Endothelial cell (in vitro differentiated cells): ENCODE measurements at places on chromosomes 12 and 14.
A peak's percentile ranks its signal among the peaks of the same experiment; 100 is the strongest.

GRCh38 chr14:54493293-54493692, 4.5 kb upstream of the GMFB start:
- DNase-seq = peak; percentile 32

- DNase-seq = no peak
Observed at GRCh38 chr12:78628491-78629100, 236.0 kb upstream of the SYT1 start.

DNA sequence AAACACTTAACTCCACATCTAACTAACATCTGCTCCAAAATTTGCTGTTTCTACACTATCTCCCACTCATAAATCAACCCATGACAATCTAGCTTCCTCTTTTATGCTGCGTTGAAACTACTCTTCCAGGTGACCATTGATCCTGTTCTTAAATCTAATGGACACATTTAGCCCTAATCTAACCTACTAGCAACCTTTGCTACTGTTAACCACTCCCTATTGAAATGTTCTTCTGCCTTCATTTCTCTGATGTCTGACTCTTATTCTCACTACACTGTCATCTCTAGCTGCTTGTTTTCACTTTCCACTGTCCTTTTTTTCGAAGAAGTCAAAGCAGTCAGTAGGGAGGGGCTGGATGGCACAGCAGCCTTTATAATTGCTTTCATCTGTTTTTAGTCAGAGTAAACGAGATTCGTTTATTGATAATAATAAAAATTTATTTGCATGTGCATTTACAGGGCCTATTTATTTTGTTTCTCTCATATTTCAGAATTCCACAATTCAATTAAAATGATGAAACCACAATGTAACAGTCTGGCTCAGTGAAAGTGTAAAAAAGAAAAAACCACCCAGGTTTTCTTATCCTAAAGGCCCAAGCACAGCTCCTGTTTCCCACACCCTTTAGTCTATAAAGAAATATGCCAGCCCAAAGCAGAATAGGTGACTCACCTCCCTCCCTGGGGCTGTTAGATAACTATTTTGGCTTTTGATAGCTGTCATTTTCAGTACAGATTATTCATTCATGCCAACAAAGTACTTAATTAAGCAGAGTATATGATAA, 44.9 kb downstream of the ATP2B1 start:
- no peak for DNase-seq

- DNase-seq = no peak
Observed at GRCh38 chr12:55717011-55718007, 1.5 kb downstream of the BLOC1S1 start.

GRCh38 chr14:80477388-80478160, 266.3 kb upstream of the DIO2 start:
- no peak for DNase-seq

GRCh38 chr12:65557438-65558181, 266.7 kb upstream of the HMGA2 start:
- DNase-seq = no peak

DNA sequence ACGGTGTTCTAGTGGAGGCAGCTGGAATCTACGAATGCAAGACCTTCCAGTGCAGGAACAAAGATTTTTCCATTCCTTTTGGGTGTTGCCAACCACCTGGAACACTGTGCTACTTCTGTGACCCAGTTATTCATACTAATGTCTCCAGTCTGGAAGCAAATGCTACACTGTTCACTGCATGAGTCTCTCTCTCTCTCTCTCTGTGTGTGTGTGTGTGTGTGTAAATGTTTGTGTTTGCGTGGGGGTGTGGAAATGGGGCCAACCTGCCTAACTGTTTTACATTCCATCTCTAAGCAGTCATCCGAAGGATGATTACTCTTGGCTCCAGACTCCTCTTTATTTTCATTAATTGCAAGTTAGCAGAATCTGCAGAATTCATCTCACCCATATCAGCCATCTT, 29.9 kb upstream of the YBX3 start:
- DNase-seq = no peak

GRCh38 chr14:59358102-59358501, 107.1 kb downstream of the GPR135 start:
- DNase-seq = no peak

- no peak for DNase-seq
Observed at GRCh38 chr12:96482086-96482485, 7.3 kb upstream of the CFAP54 start.

DNA sequence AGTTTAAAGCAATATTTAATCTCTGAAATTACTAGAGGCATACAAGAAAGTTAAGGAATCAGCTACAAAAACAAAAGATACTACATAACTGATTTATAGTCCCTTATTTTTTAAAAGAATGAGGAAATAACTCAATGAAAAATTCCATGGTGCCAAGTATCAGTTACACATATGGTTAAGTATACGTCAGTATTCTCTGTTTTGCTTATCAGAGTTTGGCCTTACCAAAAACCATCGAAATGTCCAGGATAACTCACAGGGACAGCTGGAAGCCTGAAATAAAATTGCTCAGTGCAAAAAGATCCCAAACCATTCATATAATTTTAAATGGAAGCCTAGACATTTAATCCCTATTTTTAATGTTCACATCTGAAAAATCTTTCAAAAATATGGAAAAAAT, 3.6 kb downstream of the CFL2 start:
- DNase-seq = no peak

- DNase-seq = peak; percentile 84
Observed at GRCh38 chr12:57175428-57176138, 28.2 kb upstream of the LRP1-AS start.

DNA sequence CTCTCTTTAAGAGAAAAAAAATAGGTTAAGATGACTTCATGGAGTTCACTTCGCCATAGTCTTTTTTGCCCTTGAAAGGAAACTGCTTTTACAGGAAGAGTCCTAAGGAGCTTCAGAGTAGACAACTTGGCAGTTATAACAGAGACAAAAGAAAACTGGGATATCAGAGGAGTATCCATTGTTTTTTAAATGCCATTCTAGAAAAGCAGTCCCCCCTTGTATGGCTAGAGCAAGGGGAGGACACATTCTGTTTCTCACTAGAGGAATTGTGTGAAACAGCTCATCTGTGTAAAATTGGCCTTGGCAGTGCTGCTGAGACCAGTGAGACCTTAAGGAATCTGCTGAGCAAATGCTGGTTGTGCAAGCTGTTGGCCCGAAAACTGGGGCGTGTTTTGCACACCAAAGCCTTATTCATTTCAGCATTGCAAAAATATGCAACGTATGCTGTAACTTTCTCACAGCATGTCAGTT, 128.0 kb downstream of the GPR135 start:
- no peak for DNase-seq

GRCh38 chr12:124506145-124506831, 61.1 kb downstream of the NCOR2 start:
- DNase-seq = no peak

DNA sequence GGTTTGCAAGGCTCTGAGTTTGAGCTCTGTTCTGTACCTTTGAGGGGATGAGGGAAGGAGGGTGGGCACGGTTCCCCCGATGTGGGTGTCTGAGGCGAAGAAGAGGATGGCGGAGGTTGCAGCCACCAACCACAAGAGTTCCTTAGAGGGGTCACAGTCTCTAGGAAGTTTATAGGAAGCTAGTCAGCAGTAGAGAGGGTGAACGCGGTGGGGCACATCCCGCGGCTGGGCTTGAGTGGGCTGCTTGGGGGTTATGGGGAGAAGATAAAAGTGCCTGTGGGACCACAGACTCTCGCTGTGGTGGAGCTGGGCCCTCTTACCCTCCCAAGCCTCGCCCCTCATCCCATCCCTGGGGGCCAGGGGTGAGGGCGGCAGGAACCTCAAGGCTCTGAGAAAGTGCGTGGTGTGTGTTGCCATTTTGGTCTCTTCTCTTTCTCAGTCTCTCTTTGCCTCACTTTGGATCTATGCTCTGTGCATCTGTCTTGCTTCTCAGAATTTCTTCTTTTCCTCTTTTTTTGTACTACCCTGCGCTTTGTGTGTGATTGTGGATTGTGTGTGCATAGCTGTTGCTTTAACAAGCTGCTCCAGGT, 2.7 kb downstream of the CD4 start:
- no peak for DNase-seq

DNA sequence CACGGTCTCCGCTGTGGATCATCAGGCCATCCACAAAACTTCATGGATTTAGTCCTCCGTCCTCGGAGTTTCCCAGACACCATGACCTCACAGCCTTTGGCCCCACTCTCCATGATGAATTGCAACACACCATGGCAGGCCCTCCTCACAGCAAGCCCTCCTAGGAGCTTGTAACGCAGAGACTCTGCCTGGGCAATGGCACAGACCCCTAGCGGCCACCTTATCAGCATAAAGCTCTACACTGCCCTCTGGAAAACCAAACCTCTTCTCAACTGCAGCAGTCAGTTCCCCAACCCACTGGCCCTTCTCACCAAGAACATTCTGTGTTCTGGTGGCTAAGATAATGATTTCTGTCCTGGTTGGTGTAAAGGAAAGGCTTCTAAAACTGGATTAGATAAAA, 238.4 kb upstream of the USP15 start:
- DNase-seq = no peak

DNA sequence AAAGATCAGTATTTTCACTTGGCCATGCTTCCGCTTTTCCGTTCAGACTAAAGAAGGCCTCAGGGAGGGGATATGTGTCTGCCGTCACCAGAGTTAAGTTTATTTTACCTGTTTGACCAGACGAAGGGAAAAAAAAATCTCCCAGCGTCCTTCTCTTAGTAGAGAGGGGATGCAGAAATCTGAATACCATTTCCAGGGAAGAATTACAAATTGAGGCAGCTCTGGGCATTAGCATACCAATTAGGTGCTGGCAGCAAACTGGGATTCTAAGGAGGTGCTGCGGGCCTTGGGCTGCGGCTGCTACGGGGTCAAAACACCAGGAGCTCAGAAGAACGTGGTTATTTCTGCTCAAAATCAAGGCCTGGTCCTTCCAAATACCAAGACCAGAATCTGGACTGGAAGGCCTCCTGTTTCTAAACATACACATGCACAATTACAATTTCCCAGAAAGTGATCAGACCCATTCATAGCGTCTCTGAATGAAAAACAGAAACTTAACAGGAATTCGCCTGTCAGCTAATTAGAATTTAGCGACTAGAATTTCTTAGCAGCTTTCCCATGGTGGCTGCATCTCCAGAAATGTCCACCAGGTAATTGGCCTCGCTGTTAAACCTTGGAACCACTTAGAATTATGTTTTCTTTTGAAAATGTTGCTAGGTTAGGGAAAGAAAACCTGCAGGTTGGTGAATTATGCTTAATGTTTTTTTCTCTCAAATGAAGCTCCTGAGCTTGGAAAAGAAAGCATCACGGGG, 617.0 kb downstream of the VRK1 start:
- DNase-seq = peak; percentile 10

DNA sequence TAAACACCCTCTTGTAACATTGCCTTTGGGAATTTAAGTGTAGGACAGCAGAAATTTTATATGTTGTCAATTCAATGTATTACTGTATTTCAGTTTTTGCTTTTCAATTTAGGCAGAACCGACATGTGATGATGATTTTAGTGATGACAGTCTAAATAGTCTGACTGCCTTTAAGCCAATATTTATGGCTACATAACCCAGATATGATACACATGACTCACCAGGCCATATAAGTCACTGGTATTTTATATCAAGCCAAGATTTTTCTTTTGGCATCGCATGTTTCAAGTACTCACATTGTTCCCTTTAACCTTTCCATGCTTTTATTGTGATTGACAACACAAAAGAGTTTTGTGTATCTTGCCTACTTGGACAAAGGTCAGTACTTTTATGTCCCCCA, 13.6 kb upstream of the PPM1A start:
- DNase-seq = no peak

DNA sequence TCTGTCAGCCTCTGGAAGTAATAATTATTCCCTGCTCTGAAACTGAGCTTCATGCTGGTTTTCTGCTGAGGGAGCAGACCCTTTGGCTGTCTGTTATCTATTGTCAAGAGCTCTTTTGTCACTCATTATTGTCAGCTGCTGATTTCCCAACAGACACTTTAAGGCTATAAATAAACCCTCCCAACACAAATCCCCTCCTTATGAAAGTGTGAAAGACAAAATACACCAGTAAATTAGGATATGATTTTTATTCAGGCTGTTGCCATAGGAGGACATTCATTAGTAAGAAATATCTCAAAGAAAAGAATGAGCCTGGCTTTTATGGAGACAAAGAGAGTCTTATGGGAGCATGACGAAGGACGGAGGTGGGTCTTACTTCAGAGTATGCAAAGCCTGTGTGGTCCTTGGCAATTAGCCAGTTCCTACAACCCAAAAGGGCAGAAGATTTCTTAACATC, 180.8 kb downstream of the CRADD start:
- DNase-seq = no peak

- no peak for DNase-seq
Observed at GRCh38 chr14:51228890-51229289, 11.2 kb upstream of the TMX1 start.

DNA sequence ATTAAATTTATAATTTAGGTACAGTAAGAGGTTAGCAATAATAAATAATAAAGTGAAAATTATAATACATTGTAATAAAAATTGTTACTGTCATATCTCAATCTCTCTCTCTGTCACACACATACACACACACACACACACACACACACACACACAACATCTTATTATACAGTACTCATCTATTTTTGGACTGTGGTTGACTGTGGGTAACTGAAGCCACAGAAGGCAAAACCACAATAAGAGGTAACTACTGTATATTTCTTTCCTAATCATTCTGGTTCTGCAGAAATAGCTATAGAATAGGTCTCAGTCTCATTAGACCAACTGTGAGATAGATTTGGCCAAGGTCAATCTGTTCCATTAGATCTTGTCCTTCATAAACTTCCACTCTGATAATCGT, 33.1 kb upstream of the PTPRO start:
- no peak for DNase-seq

DNA sequence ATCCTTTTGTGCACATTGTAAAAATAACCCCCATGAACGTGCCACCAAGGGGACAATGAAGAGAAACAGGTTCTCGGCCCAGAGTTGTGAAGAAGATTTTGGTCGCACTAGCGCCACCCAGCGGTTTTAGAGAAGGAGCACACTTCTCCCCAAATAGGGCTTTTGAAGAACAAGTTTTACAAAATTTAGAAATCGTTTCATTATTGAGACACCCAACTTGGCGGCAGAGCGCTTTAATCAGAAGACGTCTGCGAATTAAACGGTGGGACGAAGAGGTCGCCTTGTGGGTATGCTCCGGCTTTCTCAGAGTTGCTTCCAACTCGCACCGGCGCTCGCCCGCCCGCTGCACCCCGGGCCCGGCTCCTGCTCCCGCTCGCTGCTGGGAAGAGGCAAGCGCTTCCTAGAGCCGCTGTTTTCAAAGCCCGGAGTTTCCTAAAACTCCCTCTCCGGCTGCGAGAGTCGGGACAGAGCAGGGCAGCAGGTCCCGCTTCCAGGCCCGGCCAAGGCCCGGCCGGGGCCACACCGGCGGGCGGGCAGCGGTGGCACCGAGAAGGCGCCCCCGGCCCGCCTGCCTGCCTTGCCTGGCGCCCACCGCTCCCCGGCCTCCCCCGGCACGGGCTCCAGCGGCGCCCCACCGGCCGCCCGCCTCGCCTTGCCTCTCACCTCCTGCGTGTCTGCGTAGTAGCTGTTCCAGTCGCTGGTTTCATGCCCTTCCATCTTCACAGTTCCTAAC, 645 bp downstream of the FOXA1 start:
- peak; percentile 80 for DNase-seq

DNA sequence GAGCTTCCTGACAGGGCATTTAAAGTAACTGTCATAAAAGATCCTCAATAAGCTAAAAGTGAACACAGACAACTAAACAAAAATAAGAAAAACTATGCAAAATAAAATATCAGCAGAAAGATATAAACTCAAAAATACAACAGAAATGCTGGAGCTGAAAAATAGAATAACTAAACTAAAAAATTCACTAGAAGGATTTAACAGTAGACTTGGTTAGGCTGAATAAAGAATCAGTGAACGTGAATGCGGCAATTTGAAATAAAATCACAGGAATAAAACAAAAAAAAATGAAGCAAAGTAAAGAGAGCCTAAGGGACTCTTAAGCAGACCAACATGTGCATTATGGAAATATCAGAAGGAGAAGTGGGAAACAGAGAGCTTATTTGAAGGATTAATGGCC, 74.6 kb downstream of the EGLN3 start:
- no peak for DNase-seq
